Neural crest cell (in vitro differentiated cells): ENCODE measurements at places on chromosomes 11 and 22.

DNA sequence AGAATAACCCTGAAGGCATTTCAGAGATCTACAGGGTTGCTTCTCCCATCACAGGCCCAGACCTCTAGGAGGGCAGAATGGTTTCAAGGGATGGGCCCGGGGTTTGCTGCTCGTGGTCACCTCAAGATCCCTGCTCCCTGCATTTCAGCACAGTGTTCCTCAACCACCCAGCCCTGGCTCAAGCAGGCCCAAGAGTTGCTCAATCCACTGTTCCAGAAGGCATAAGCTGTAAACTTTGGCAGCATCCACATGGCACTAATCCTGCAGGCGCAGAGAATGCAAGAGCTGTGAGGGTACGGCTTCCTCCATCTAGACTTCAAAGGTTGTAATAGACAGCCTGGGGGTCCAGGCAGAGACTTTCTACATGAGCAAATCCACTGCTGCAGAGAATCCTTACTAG, 225.0 kb upstream of the UBASH3B start:
- no peak for DNase-seq

DNA sequence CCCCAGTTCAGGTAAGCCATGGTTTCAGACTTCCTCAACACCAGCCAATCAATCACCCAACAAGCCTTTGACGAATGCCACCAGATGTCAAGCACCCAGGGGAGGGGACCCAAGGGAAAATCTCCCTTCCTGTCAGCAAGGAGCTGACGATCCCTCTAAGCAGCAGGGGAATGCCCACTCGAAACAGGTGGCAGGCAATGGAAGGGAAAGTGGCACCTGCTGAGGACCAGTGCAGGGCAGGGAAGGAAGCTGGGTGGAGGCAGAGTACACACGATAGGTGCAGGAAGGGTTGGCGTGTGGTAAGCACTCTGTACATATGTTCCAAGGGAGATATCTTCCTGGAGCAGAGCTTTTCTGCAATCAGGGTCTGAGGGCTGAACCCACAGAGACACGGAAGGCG, 11.7 kb upstream of the CREB3L1 start:
- DNase-seq, result no peak

- DNase-seq, result no peak
These were observed 13.0 kb downstream of the TFIP11 start for GRCh38 chr22:26499188-26499703.

- no peak for DNase-seq
These were observed 501.3 kb downstream of the BUD13 start for GRCh38 chr11:116271479-116271878.

DNA sequence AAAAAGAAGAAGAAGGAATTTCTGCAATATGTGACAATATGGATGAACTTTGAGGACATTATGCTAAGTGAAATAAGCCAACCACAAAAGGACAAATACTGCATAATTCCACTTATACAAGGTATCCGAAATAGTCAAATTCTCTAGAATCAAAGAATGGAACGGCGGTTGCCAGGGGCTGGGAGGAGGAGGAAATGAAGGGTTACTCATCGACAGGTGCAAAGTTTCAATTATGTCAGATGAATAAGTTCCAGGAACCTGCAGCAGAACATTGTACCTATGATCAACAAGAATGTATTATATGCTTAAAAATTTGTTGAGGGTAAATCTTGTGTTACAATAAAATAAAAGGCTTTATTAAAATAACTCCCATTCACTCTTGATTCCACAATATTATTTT, 49.0 kb downstream of the SC5D start:
- no peak for DNase-seq

- DNase-seq, result no peak
These were observed 47.8 kb downstream of the DBX1 start for GRCh38 chr11:20112291-20113148.

GRCh38 chr11:96466607-96467006, 76.8 kb downstream of the JRKL start:
- DNase-seq, result no peak

- DNase-seq, result no peak
These were observed 5.1 kb downstream of the POU2AF3 start for GRCh38 chr11:111303461-111303860.
